ENCODE measurements at places on chromosomes 11 and 22.
A peak's percentile ranks its signal among the peaks of the same experiment; 100 is the strongest.

DNA sequence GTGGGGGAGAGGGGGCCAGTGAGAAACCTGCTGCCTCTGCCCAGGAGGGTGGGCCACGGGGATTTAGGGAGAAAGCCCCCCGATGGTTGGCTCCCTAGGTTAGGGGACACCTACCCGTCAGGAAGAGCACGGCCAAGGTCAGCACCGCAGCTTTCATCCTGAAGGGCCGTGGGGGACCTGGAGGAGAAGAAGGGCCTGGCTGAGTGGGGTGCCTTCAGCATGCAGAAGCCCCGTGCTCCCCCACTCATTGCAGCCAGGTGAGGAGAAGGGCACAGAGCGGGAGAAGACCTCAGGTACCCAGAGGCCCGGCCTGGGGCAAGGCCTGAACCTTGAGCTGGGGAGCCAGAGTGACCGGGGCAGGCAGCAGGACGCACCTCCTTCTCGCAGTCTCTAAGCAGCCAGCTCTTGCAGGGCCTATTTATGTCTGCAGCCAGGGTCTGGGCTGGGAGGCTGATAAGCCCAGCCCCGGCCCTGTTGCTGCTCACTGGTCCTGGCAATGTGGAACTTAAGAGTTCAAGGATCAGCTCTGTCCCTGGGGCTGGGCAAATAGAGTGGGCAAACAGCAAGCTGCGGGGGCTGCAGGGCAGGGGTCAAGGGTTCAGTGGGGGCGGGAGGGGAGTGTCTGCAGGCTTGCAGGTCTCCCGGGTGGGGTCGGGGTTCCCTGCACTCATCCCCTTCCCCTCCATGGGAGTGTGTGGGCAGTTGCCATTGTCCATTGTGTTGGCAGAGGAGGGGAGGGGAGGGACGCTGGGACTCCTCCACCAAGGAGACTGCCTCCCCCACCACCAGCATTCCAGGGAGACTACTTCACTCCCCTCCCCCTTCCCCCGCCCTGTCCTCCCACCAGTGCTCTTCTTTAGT, at the start of gene APOA1:
TSS of gene APOA1 (minus strand) at position 392 of the 861 bp plus-strand sequence. CDS start at position 157, 235 bp downstream.
- DNase-seq: no peak

DNA sequence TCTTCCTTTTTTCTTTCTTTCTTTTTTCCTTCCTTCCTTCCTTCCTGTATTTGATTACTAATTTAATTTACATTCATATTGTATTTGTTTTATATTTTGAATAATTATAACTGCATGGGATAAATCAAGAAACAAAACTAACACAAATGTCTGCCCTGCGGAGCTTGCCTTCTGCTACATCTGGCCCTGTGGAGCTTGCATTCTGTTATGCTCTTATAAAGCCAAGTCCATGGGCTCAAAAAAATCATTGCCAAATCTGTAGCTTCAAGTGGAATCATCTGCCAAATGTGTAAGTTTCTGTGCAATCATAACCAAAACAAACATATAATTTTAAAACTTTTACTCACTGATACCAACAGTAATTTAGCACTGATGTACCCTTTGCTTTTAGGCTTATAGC, 8.0 kb upstream of the OR52J3 start:
- DNase-seq: no peak

- no peak for DNase-seq
Observed at GRCh38 chr11:86041975-86042378, 26.9 kb downstream of the PICALM start.

- DNase-seq: no peak
Observed at GRCh38 chr11:11672789-11673188, 51.0 kb upstream of the GALNT18 start.

DNA sequence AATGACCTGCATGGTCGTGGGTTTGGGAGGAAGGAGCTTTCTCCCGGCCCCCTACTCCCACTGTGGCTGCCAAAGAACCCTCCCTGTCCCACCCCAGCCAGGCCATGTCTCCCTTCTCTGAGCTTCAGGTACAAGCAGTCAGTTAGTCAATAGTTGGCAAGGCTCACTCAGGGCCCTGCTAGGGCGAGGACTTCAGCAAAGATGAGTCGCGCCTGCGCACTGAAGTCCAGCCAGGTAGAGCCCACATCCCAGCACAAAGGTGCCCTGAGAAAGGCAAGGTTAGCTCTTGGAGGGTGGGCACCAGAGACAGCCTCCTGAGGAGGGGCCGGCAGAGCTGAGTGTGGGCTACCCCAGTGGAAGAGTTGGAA, 11.1 kb downstream of the C11orf86 start:
- DNase-seq: no peak

GRCh38 chr22:21791635-21792625, 56.3 kb upstream of the YPEL1 start:
- DNase-seq: no peak

GRCh38 chr11:5923427-5923776, 18.6 kb upstream of the OR56A3 start:
- no peak for DNase-seq

- no peak for DNase-seq
Observed at GRCh38 chr11:114110123-114110522, 50.6 kb downstream of the ZBTB16 start.

- no peak for DNase-seq
Observed at GRCh38 chr22:48719978-48720661, 1107.6 kb downstream of the BRD1 start.

DNA sequence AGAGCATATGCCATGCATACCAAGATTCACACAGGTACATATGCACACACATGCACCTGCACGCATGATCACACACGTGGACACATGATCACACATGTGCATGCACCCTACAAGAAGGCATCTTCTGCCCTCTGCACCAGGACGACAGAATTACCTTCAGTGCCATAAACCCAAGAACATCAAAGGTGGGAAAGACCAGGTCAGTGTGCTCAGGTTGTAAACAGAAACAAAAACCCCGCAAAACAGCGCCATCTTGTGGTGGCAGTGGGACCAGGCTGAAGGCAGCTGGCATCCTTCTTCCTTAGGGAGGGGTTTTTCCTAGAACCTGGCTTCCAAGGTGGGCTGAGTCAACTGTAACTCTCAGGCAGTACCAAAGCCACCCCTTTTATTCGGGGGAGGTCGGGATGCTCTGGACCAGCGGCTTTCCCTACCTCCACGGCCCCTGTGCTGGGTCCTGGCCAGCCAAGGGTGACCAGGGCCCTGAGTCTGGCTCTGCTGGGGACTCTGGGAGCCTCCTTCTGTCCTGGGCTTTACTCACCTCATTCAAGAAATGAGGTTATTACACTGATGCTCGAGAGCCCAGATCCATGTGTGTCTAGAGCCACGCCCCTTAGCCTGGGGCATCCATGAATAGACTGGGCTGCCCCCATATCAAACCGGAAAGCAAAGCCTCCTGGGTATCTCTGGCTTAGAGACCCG, 69.4 kb upstream of the FGF3 start:
- peak; percentile 24 for DNase-seq

GRCh38 chr11:130020323-130020722, 17.7 kb upstream of the PRDM10 start:
- DNase-seq: no peak

- DNase-seq: no peak
Observed at GRCh38 chr11:65880027-65880426, 390 bp downstream of the CTSW start.

DNA sequence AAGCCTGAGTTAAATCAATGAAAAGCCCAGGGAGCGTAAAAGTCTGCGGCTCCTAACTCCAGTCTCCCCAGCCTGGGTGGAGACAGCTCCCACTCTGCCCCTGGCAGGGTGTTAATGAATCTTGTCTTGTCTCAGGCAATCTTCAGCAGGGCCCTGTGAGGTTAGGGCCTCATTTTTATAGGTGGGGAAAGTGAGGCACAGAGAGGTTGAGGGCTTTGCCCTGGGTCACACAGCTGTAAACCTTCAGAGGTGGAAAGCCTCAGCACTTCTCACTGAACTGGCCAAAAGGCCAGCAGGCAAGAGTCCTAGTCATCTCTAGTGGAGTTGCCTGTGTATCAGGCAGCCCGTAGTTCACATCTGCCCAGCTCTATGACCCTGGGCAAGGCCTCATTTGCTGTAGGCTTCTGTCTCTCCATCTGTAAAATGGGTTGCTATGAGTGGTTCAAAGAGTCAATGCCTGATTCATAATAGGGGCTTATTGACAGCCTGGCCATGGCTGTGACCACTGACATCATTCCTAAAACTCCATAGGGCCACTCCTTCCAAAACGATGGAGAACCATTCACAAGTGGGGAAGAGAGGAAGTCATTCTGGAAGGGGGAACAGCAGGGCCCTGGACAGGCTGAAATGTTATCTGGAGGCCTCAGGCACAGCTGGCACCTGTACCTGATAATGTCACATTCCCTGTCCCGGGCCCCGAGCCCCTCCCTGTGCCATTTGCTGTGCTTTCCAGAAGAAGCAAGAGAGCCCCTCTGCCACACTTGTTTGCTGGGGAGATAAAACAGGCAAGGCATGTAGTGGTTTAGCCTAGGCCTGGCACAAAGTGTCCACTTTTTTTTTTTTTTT, 6.0 kb downstream of the CBX7 start:
- no peak for DNase-seq

DNA sequence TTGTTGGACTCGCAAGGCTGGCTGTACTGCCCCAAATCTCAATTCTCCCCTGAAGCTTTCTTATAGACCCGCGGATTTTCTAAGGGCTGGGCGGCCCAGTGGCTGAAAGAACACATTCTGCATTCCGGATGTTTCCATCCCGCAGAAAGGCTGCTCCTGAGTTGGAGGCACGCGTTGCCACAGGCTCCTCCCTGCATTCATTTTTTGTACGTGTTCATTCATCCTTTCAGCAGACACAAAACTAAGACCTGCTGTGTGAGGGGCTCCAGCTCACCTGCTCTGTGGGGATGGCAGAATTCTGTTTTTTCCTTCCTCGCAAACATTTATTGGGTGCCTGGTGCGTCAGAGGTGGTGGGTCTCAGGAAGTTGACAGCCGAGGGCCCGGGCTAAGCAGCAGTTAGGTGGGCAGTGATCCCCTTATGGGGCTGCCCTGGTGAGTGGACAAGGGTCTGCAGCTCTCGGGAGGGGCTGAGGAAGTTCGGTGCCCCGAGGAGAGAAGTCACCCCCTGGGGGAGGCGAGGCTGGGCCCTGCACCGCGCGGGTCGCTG, 23.7 kb downstream of the SHANK3 start:
- DNase-seq: no peak

- DNase-seq: no peak
Observed at GRCh38 chr11:32402836-32403235, 32.5 kb downstream of the WT1 start.

- DNase-seq: no peak
Observed at GRCh38 chr22:45425531-45426265, 12.2 kb downstream of the RIBC2 start.

GRCh38 chr22:46851941-46852340, 89.5 kb downstream of the TBC1D22A start:
- no peak for DNase-seq

DNA sequence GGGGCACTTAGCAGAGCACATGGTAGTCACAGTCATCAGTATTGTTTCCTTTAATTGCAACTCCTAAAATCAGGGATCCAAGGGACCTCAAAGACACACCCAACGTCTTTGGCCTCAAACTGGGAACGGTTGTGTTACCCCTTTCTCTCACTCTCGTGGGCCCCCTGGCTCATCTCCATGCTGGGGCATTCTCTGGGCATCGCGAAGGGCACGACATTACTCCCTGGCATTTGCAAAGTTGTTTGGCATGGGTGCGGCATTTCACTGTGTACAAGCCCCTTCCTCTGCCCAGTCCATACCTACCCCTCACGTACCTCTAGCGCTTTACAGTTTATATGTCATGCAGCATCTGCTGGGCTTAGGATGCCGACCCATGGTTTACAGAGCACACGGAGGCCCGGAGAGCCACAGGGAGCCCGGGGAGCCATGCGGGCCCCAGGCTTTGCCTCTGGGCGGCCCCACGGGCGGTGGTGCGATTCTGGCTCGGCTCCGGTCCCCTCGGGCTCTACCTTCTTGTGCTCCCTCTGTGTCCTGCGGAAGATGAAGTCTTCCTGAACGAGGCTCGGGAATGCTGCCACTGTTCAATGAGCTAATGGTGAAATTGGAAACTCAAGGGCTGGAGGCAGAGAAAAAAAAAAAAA, 21.9 kb upstream of the CACNG2 start:
- no peak for DNase-seq

- no peak for DNase-seq
Observed at GRCh38 chr11:126354631-126355323, 709 bp upstream of the ST3GAL4 start.

DNA sequence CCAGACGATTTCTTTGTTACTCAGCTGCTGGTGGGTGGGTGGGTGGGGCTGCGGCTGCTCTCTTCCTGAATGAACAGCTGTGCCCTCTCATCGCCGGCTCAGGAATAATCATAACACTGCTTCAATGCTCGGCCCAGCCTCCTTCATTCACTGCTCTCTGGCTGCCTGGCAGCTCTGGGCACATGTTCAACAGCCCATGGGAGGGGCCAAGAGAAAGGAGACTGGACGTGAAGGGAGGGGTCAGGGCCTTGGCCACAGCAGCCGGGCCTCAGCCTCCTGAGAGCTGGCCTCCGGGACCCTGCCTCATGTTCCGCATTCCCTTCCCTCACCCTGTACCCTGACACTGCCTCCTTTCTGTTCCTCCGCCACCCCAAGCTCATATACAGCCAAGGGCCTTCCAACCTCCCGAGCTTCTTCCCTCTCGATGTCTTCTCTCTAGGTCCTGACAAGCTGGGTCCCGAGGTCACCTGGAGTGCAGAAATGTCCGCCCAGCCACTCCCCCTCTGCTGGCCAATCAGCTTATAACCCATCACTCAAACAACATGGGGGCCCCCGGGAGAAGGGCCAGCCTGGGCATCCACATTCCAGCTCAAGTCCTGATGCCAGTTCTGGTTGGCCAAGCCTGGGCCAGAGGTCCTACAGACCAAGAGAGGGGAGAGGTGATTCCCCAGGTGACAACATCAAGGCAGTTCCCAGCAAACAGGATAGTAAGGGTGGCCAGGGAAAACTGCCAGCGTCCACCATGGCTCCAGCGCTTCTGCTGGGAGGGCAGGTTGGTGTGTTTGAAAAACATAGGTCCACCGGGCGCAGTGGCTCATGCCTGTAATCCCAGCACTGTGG, 3.2 kb upstream of the CSDC2 start:
- DNase-seq: no peak

- DNase-seq: no peak
Observed at GRCh38 chr11:80293293-80293692, 852.5 kb upstream of the TENM4 start.

DNA sequence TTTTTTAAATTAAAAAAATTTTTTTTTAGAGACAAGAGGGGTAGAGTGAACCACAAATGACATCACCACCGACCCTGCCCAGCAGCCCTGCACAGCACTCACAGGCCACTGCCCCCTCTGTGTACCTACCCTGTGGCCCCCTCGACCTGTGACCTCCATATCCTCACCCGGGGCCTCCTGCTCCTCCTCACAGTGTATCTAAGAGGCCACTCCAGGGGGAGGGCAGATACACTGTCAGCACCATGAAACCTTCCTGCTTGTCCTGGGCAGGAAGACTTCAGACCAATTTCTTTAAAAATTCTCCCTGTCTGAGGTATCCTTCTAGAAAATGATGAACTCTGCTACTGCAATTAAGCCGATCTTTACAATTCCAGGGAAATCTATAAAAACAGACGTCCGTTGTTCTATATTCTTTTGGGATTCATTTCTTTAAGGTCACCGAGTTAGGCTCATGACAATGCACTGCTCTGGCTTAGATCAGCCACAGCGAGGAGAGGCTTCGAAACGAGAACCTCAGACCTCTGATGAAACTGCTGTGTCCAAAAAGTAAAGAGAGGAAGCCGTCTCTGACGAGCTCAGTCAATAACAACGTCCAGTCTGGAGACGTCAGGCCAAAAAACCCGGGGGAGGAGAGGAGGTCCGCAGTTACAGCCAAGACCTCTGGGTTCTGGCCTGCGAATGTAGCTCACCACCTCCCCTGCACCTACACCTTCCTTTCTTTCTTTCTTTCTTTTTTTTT, 17.5 kb downstream of the NFAM1 start:
- no peak for DNase-seq
